ENCODE measurements at places on chromosomes 12 and 14.

DNA sequence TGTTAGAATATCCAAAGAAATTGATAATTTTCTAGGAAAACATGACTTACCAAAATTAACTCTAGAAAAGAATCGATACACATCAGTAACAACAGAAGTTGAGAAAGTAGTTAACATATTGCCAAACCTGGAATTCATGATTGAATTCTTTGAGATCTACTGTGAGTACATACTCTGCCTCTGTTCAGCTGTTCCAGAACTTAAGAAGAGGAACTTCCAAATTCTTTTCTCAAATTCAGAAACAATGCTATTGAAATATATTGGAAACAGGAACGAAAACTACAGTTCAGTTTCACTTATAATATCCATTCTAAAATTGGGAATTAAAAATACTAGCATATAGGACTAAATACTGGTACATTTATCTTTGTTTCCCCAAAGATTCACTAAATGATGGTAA is 57.9 kb downstream of the MARK3 start:
- no peaks in the 10 kb centered on the region for H3K27me3 ChIP-seq
- no peak overlapping the region for H3K4me3 ChIP-seq
- H3K36me3 ChIP-seq: no peaks in the 10 kb centered on the region
- H3K27ac ChIP-seq: no peak overlapping the region
- DNase-seq: no peak

DNA sequence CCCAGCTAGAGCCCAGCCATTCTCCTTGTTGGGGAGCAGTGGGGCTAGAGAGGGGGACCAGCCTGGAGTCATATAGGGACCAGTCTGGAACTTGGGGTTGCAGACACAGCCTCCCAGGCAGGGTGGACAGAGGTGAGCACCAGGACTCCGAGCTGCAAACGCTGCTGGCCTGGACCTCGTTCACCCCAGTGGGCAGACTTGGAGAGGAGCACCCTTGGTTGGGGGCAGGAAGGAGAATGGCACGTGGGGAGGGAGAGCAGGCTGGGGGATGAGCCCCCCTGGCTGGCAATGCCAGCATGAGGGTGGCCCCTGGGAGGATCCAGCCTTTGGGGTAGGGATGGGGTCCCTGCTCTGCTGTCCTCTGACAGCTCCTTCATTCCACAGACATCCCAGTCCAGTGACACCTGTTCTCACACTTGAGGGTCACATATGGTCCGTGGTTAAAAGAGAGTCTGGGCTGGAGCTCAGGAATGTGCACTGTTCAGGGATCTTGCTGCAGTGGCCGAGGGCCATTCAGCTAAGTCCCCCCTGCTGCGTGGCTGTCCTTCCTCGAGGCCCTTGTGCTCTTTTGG is 2.8 kb downstream of the LBHD2 start:
- no peak for DNase-seq
- no peak overlapping the region for H3K27ac ChIP-seq
- no peak overlapping the region for H3K4me3 ChIP-seq
- no peaks in the 10 kb centered on the region for H3K27me3 ChIP-seq

DNA sequence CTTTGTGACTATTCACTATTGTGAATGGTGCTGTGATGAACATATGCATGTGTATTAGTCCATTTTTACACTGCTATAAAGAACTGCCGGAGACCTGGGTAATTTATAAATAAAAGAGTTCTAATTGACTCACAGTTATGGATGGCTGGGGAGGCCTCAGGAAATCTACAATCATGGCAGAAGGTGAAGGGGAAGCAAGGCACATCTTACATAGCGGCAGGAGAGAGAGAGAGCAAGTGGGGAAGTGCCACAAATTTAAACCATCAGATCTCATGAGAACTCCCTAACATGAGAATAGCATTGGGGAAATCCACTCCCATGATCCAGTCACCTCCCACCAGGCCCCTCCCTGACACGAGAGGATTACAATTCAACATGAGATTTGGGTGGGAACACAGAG is 90.8 kb downstream of the ATP23 start:
- no peak overlapping the region for H3K27ac ChIP-seq
- H3K4me3 ChIP-seq: no peak overlapping the region
- H3K36me3 ChIP-seq: no peaks in the 10 kb centered on the region
- no peaks in the 10 kb centered on the region for H3K4me1 ChIP-seq
- DNase-seq: no peak

GRCh38 chr14:74911704-74912103 is 11.4 kb downstream of the RPS6KL1 start:
- H3K36me3 ChIP-seq: no peaks in the 10 kb centered on the region
- H3K27me3 ChIP-seq: no peaks in the 10 kb centered on the region
- H3K27ac ChIP-seq: no peak overlapping the region
- no peaks in the 10 kb centered on the region for H3K4me1 ChIP-seq
